ENCODE measurements at places on chromosomes 1 and 21. TPM values are rescaled to one million over a fixed set of nuclear protein-coding genes. Genes with fewer than 3 reads are reported as not detected.

DNA sequence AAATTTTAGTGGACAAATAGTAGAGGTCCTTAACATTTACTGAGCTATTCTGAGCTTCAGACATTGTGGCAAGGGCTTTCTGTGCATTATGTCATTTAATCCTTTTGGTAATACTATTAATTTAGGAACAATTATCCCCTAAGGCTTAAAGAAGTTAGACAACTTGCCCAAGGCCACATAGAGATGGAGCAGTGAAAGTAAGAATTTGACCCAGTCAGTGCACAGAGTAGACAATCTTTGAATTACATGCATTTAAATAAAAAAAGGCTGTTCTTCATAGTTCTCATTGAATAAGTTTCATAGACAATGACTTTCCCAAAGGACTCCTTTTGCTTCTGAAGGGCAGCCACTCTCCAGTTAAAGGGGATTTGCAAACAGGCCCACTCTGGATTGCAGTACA is 142.7 kb downstream of the RUNX1 start:
- DNase-seq: no peak

ADCY10 gene
- not detected for total RNA-seq

LIN28A gene
- total RNA-seq: not detected

SMIM1 gene
- total RNA-seq: 0.80 TPM

GRCh38 chr21:41743321-41744027 is 23.4 kb downstream of the RIPK4 start:
- DNase-seq: no peak

- no peak for DNase-seq
These were observed 3.5 kb downstream of the ABCB10 start for GRCh38 chr1:229554886-229555621.

OR2C3 gene
- total RNA-seq: not detected

LMOD1 gene
- total RNA-seq: not detected

DNA sequence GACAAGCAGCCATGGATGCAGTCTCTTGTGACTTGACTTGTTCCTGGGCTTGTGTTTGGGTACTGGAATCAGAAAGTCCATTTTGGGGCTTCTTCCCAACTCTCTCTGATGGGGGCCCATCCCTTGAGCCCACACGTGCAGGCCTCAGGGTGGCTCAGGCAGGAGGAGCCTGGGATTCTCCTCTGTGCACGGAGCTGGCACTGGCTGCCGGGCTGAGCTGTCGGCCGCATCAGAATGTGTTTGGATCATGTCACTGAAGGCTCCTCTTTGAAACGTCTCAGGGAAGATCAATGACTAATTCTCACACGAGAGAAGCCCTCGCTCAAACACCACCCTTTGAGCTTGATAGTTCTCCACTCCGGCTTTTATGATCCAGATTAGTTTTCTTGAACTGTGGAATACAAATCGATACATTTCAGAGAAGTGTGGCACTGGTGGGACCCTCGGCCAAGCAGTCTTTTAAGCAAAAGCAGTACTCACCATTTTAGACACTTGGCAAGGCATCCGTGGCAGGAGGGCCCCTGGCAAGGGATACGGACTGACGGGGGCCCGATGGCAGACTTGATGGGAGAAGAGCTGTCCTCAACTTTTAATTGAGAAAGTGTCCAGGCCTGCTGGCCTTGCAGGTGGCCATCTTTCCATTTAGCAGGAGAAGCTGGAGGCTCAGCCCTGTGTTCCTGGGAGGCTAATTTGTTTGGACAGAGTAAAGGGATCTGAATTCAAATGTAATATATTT is 220.7 kb upstream of the C1orf174 start:
- DNase-seq: no peak

SLC35F3 gene
- 7.8 TPM for total RNA-seq

LRRC8C gene
- total RNA-seq: 61.4 TPM

PSMG1 gene
- total RNA-seq: 105 TPM

GRCh38 chr21:41367945-41368734 is 6.3 kb downstream of the MX2 start:
- DNase-seq: no peak

- peak; percentile 32 for DNase-seq
These were observed 89.7 kb upstream of the RUNX1 start for GRCh38 chr21:35138665-35139381.

DNA sequence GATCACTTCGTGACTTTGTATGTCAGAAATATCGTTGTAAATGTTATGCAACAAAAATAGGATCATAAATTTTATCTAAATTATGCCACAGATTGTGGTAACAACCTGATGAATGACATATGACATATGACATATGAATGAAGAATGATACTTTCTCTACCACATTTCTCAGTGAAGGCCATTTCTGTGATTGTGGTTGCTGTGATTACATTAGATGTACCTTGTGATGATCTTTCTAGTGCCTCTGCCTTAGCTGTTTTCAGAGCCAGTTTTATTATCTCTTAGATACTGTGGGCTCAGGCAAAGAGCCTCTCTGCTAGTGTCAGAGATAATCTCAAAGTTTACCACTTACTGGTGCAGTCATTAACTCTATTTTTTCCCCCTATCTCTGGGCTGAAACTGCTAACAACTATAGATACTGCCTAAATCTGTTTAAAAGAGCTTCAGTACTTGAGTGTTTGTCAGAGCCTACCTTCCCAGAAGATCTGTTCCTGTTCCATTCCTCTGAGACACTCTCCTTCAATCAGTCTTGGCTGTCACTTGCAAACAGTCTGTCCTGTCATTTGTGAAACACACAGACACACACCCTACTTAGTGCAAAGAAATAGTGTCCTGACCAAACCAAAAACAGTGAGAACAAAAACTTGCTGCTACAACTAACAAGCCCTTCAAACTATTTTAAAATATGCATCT is 55.5 kb downstream of the HMCN1 start:
- no peak for DNase-seq

- DNase-seq: no peak
These were observed at the start of gene KIAA0319L for GRCh38 chr1:35557118-35557610. TSS of gene KIAA0319L (minus strand) at chr1:35557403. CDS start at chr1:35554491, 2,912 bp downstream.

GRCh38 chr1:72284084-72284347 is 1.7 kb upstream of the NEGR1 start:
- no peak for DNase-seq

DNA sequence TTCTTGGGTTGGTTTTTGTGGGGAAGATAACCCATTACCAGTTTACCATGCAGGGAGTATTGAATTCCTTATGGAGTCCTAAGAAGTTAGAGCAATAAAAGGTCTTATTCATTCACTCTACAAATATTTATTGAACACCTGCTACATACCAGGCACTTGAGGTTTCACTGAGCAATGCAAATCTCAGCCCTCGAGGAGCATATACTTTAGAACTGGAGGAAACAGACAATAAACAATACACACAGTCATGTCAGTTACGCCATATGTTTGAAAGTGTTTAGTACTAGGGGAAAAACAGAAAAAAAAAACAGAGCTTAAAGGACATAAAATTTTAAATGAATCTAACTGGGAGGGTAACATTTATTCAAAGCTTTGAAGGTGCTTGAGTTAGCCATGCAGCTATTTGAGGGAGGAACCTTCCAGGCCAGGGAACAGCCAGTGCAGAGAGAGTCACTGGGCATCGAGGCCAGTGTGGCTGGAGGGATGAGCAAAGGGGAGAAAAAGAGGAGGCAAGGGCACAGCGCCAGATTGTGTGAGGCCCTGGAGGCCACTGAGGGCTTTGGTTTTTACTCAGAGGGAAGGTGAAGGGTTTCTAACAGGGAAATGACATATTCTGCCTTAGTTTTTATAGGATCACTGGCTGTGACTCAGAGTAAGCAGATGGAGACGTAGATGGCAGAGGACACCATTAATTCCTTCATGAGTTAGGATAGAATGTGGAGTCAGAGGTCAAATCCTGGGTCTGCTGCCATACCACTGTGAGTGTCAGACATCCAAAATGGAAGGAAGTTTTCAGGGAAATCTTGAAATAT is 32.7 kb downstream of the C1orf21 start:
- DNase-seq: no peak

CMPK1 gene
- 131 TPM for total RNA-seq

GRCh38 chr21:46562472-46562871 is 42.4 kb downstream of the S100B start:
- no peak for DNase-seq
